ENCODE measurements at places on chromosomes 7 and 10.

- DNase-seq = no peak
Observed at GRCh38 chr10:89001024-89001728, 10.6 kb downstream of the FAS start.

DNA sequence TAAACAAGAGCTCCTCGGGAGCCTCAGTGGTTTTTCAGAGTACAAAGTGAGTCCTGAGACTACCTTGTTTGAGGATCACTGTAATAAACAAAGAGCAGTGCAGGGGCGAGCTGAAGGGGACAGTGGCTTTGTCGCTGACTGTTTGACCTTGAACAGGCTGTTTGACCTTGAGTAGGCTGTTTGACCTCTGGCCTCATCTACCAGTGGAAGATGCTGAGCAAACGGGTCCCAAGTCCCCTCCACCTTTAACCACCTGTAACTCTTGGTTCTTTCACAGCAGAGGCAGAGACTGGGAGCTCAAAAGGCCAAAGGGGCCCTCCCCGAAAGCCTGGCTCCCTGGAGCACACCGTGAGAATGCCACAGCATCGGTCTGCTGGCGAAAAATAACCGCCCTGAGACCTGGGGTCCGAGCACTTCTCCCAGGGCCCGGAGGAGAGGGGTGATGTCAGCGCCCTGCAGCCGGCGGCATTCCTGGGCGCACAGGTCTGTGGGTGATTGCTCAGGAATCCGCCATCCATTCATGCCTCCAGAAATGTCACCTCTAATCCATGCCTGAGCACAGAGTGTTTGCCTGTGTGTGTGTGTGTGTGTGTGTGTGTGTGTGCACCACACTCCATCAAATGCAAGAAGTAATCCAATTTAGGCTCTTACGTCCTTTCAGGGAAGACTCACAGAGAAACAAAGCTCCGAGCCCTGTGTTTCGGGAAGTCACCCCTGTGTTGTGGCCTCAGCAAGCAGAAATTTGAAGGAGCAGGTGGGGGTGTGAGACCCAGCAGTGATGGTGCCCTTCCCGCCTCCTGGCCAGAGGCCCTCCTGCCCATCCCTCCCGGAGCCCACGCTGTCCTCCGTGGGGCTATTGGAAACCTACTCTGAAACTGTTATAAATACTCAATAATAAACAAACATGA is 66.5 kb downstream of the ASB13 start:
- no peak for DNase-seq

DNA sequence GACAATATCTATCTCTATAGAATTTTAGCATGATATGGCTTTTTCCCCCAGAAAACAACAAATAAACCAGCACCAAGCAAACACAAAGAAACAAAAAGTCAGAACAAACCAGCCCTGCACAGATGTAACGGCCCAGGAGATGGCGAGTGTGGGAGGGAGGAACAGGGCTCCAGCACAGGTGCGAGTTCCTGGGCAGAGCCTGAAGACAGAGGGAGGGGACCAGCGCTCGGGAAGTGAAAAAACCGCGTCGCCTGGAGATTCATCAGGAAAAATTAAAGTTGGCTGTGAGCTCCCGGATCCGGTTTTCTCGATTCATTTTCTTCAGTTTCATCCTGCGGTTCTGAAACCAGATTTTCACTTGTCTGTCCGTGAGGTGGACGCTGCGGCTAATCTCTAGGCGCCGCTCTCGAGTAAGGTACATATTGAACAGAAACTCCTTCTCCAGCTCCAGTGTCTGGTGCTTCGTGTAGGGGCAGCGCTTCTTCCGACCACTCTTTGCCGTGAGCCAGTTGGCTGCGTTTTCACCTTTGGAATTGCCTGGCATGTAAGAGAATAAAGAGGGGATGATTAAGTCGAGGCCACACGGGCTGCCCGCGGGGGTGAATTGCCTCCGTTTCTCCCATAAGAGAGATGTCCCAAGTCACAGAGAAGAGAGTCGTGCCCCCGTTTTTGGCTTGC is 2.3 kb downstream of the HOXA10 start:
- DNase-seq = no peak

DNA sequence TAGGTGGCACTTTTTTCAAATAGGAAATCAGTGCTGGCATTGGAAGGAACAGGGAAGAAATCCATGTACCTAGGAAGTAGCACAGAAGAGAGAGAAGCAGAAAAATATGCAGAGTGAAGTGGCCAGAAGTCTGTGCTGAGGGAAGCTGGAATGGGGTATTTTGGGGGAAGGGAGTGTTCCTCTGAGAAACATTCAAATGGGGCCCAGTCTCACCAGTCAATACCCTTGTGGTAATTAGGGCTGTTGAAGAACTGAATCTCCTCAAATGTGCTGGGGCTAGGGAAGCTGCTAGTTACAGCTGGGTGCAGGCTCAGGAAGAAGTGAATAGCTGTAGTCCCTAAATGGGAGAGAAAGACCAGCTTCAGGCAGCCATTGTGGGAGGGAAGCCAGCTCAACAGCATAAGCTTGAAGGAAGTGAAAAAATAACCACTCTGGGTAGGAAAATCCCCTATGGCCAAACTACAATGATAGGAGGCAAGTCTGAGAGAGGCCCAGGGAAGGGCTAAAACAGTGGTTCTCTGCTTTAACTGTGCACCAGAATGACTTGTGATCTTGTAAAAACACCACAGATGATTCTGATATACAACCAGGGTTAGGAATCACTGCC is 7.6 kb downstream of the NDST2 start:
- no peak for DNase-seq

- DNase-seq = no peak
Observed at GRCh38 chr7:128833946-128834325, 3.7 kb downstream of the FLNC start.

DNA sequence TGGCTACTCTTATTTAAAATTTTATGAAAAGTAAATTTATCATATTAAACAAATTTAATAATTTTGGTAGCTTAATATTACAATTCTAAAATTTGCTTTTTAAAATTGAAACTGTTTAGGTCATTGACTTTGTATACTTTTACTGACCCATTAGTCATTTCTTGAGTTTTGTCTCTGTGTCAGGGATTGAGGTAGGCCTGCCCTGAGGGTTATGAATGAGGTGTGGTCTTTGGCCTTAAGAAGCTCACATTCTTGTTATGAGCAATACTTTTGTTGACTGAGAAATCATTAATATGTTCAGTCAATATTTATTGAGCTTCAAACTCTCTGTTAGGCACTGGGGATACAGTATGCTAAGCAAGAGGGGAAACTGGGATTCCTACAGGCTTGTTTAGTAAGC is 47.0 kb upstream of the RPA3 start:
- no peak for DNase-seq

- no peak for DNase-seq
Observed at GRCh38 chr10:11587722-11588259, 23.7 kb downstream of the USP6NL start.

GRCh38 chr7:98254951-98255610 is 3.0 kb upstream of the TECPR1 start:
- no peak for DNase-seq

GRCh38 chr7:150370612-150371071 is 2.0 kb downstream of the REPIN1 start:
- DNase-seq = no peak

GRCh38 chr10:77385315-77385714 is 252.3 kb downstream of the KCNMA1 start:
- DNase-seq = no peak

GRCh38 chr7:25832456-25832855 is 319.5 kb upstream of the NFE2L3 start:
- no peak for DNase-seq

DNA sequence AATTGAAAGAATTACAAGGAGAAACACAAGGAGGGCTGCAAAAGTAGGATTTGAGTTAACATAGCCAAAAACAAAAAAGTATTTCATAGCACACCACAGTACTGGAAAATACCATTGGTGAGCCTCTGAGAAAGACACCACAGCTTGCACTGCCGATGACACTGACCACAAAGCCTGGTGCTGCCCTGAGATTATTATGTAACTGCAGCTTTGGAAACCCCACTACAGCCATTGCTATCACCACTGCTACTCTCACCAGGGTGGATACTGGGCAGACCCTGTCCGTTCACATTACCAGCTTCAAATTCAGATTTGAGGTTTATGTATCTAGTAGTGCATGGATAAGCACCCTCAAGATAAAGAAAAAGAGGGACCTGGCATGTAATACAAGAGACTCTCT is 1246.7 kb upstream of the SORCS1 start:
- no peak for DNase-seq

DNA sequence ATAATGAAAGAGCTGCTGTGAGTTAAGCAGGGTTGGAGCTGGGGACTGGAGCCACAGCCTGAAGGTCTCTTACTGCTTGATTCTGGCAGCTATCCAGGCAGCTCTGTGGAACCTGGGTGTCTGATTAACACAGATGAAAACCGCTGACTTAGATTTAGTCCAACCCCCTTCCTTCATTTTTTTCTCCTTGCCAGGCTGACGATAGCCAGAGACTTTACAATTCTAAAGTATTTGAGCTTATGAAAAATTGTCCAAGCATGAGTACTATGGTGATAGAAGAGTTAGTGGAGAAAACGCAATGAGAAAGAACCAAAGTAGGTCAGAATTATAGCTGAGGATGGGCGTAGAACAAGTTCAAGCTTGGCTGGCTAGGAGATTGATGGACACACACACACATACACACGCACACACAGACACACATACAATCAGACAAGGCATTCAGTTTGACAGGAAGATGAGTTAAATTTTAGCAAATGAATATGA is 13.5 kb upstream of the GPR85 start:
- no peak for DNase-seq
